ENCODE measurements at places on chromosomes 1 and 21.

DNA sequence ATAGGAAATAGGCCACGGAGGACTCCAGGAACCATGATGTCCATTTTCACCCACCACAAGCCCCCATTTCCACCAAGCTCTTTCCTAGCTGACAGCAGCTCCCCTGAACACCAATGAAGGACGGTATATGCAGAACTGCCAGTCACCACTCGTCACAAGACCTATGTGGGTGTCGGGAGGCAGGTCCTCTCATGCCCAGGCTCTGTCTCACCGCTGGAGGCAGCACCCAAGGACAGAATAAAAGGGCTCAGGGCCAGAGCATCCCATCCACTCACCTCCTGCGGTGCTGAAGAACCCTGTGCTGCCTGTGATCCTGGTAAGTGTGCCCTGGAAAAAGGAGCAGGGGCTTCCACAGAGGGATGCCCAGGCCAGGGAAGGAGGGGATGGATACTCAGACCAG is at the start of gene LCE1F:
LCE1F (plus strand) TSS at position 266 of the 400 bp plus-strand sequence. CDS start 1,232 bp downstream, outside the sequence.
- DNase-seq = no peak

- no peak for DNase-seq
Measured at GRCh38 chr1:56438901-56439551, 140.3 kb downstream of the PLPP3 start.

GRCh38 chr1:42442662-42443061 is 13.2 kb downstream of the ZMYND12 start:
- DNase-seq = no peak

DNA sequence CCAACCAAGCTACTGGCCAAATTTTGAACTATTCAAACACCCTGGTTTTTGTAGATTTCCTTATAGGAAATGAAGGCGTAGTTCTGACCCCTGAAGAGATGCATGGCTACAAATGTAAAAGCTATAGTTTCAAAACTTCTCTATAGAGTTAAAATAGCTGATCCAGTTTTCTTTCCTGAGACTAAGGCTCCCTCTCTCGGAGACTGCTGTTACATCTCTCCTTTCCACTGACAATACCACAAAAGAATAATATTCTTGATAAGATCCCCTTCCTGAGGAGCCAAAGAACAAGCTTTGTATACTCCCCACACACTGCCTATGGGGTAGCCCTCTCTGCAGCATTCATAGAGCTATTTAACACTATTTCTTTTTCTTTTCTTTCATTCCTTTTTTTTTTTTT is 6.7 kb upstream of the CFAP126 start:
- DNase-seq = peak; percentile 34

DNA sequence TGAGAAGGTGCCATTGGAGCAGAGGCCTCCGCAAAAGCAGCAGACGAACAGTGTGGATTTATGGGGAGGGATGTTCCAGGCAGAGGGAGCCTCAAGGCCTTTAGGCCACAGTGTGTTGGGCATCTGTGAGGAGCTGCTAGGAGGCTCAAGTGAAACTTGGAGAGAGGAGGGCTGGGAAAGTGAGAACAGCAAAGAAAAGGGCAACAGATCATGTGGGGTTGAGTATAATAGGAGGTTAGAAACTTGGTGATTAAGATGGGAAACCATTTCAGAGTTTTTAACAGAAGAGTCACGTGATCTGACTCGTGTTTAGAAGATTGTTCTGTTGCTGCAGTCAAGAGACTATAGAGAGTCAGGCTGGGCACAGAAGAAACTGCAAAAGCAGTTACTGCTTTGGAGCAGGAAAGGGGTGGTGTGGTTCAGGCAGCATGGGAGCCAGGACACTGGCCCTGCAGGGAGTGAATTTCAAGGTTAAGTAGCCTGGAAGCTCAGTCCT is 277.0 kb downstream of the DISC1 start:
- DNase-seq = no peak

DNA sequence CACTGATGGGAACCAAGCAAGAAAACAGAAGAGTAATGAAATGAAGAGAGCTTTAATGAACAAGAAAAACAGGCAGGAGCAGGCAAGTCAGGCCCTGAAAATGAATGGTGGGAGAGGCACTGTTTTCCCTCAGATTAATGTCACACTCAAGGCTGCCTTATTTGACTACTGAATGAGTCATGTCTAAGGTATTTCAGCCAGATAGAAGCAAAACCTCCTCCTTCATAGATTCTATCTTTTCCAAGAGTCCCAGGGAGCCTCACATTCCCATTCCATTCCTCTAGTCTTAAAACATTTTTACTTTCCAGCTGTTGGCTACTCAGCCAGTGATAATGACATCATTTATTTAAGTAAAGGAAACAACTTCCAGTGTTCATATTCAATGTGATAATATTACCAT is 228.4 kb upstream of the NRIP1 start:
- DNase-seq = peak; percentile 98

DNA sequence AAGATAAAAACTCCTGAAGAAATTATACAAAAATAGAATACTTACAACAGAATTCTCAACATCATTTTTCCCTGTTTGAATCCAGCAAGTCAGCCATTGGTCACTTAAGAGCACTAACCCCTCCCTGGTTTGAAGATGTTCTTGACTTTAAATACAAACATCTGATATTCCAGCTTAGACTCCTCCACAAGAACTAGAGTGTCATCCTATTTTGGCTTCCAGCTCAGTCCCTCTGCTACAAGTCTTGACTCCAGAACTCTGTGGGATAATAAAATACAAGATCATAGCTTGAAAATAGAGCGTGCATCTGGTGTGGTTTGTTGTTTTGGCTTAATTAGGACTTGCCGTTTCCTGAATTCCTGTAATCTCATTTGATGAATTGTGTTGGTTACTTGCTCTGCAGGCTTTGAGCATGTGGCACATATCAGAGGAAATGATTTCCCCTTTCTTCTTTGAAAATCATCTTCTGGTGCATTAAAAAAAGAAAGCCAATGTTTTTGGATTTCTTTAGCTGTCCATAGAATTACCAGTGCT is 63.7 kb upstream of the DPT start:
- DNase-seq = no peak

DNA sequence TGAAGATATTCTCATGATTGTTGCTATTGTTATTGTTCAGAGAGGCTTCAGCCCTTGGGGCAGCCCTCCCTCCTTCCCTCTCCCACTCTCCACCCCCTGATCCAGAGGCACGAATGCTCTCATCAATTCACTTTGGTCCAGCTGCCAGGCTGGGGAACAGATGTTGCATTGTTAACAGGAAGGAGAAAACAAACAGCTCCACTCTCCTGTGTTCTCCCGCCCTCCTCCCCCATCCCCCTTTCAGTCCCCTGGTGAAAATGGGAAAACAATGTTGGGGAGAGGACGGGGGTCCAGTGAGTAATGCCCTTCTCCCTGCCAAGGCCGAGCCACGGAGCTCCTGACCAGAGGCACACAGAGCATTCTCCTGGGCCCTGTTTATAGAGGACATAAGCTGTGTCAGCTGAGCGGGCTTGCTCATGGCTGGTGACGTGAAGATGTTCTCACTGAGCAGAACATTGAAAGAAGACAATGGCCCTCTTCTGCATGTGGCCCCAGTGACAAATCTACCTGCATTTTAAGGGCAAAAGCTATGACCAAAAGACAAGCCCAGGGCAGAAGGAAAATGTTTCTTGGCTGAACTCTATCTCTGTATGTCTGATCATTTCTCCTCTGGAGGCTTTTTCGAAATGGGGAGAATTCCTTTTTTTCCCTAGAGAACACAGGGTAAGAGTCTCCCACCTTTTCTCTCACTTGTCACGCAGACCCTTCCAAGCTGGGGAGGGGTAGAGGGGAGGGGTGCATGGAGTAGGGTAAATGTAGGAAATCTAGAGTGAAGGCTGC is 111.7 kb downstream of the GLUL start:
- DNase-seq = no peak

DNA sequence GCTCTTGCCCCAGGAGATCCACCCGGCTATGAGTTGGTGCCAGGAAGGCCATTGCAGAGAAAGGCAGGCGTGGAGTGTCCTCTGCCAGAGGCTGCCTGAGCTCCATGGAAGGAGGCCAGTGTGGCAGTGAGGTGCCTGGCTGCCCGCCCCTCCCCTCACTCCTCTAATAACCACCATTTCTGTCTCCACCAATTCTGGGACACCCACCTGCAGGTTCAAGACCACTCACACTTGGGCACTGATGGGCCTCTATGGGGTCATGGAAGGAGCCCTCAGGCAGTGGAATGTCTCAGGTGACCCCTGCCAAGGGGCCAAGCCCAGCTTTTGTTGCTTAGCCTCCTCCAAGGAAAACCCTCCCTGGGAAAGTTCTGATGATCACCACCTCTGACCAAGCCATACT is 731.6 kb downstream of the MATN1 start:
- DNase-seq = no peak

DNA sequence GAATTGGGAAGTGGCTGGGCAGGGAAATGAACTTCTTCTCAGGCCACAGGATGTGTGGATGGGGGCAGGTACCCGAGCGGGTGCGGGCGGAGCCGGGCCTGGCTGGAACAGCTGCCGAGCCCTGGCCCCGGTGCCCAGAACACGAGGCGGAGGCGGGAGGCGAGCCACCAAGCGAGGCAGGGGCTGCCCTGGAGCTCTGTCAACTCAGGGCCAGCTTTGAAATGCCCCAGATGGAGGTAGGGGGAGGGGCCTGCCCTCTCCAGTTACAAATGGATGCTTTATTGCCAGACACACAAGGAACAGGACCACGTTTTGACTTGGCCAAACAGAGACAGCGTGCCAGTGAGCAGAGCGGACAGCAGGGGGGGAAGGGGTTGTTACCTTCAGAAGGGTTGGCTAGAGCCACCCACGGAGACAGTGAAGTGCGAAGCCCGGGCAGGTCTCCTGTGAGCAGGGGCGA is 240.4 kb downstream of the SDCCAG8 start:
- no peak for DNase-seq

DNA sequence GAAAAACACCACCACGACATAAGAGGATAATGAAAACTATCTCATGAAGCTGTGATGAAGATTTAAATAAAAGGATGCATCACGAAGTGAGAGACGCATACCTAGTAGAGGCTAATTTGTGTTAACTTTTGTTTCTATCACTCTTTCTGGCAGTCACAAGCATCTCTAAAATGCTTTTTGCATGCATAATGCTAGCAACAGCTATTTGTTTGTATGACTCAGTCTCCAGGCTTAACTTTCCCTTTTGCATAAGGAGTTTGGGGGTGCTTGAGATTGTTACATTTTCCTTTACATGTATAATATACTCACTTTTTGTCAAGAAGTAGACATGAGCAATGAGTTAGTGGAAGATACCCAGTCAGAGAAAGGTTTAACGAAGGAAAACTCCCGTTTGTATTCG is 385.4 kb downstream of the DISC1 start:
- no peak for DNase-seq

DNA sequence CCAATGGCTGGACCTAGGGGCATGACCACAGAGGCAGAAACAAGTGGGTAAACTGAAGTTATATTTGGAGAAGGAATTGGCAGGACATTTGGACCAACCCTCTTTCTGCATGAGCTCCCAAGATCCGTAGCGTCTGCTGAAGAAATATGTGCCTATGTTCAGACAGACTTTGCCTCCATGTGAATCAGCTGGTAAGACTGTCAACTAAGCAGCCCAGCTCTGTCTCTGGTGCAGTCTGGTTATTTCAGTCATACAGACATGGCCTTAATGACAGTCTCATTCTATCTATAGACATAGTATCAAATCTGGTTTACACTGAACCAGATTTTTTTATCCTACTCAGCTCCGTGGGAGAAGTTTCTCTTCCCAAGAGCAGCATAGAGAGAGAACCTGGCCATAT is 63.1 kb upstream of the PBX1 start:
- no peak for DNase-seq

GRCh38 chr1:206490771-206491405 is 16.4 kb upstream of the RASSF5 start:
- DNase-seq = no peak

DNA sequence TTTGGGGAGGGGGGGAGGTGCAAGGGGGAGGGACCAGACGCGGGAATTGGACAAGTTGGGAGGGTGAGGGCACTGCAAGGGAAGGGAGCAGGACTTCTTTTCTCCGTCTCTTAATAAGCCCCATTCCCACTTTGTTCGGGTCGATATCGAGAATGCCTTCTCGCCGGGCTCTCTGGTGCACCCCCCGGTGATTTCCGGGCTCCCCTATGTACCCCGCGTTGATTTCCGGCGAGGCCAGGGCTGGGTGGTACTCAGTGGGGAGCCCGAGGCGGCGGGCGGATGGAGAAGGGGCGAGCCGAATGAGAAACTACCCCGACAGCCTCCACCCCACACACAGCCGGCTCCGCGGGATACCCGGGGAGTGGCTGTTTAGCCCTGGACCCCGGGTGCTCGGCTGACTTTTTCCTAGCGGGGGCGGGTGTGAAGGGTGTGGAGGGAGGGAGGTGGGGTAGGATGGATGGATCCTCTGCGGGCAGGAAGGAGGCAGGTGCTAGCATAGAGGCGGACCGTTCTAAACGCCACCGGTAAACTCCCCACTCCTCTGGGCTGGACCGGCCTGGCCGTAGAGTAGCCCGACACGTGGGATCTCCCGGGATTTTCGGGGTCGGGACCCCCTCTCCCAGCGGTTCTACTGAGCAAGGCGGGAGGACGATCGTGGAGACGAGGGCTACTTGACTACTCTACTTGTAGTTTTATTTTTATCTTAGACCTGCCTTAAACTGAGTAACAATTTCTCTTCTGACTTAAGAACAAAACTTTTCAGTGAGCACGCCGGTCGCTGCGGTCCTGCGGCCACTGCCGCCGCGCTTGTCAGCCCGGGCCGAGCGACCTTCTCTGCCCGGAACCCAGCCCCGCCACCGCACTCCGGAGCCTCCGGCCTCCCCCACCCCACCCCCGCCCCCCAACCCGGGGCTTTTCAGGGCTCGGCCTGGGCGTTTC is 1.0 kb downstream of the RNF220 start:
- no peak for DNase-seq

DNA sequence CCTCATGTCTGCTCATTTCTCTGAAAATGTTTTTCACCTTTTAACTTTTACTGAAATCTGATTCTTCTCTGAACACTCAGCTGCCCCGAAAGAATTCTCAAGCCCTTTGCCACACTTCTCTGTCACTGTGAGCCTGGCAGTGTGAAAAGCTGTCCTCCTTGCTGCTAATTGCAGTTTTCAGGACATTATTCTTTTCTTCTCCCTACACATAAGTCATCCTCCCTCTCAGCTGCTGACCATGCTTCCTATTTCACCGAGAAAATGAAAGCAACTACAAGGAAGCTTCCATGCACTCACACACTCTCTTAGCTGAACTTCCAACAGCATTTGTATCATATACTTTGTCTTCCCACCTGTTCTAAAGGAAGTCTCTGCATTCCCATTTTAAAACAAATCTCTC is 15.8 kb downstream of the OLFM3 start:
- DNase-seq = no peak

GRCh38 chr1:227424159-227424680 is 105.9 kb upstream of the CDC42BPA start:
- no peak for DNase-seq

- DNase-seq = no peak
Measured at GRCh38 chr1:206909161-206909882, 12.1 kb downstream of the IL24 start.

DNA sequence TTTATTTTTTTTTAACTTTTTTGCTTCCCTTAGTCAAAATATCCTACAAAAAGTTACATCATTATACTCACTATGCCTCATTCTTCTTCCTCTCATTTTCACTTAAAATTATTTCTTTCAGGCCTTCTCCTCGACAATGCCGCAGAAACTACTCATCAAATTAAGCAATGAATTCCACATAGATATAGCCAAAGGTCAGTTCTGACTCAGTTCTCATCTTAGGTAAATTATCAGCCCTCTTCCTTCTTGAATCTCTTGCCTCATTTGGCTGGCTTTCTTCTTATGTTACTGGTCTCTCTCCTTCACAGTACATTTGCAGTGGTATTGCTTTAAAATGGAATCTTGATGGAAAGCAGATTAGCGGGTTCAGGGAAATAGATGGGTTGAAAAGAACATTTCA is 260.7 kb upstream of the BRINP3 start:
- DNase-seq = peak; percentile 1

All from fibroblast of the aortic adventitia (primary cell).